Activated T-cell treated with anti-CD3 and anti-CD28 coated beads for 1 hour (primary cell): ENCODE measurements at places on chromosomes 5 and 9.

GRCh38 chr5:150570333-150570732, 62.4 kb downstream of the NDST1 start:
- no peak for DNase-seq

GRCh38 chr5:76794871-76795270, 24.0 kb upstream of the F2RL1 start:
- DNase-seq, result no peak

DNA sequence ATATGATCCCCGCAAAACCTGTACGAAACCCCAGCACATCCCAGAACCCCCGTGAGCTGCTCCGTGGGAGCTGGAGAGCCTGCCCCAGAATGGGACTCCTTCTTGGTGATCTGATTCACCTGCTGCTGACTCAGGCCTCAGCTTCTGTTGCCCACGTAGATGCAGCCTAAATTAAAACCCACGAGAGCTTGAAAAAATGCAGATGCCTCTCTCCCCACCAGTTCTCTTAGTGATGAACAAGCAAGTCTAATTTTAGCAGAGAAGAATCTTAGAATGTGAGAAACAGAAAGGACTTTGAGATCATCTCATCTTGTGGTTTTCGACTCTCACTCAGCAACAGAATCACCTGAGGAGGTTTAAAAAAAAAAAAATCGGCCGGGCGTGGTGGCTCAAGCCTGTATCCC, 57.6 kb downstream of the TMOD1 start:
- no peak for DNase-seq

GRCh38 chr5:137867664-137868063, at the start of gene MYOT:
MYOT (plus strand) TSS chr5:137867860; CDS start chr5:137870652, 2,792 bp downstream.
- DNase-seq, result no peak

GRCh38 chr9:91302831-91303230, 58.9 kb downstream of the AUH start:
- no peak for DNase-seq

DNA sequence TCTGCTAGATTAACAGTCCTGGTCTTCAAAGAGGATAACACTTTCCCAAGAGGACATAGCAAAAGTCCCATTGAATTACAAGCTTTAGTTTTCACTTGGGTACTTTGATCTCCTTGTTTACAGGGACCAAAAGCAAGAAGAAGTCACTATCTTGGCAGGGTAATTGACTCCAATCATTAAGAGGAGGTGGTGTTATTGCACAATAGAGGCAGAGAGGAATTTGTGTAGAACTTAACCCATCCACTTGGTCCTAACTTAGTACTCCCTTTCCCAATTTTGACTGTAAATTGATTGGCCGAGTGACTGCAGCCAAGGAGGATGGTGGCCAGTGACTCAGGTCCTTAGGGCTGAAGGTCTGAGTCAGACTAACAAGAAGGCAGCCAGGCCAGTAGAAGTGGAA, 9.3 kb upstream of the TRPC7 start:
- DNase-seq, result no peak

GRCh38 chr9:36399980-36400331, at the start of gene RNF38:
RNF38 (minus strand) TSS chr9:36400269; CDS start chr9:36400108, 161 bp downstream.
- peak; percentile 44 for DNase-seq

GRCh38 chr5:138706655-138707480, 46.4 kb upstream of the CTNNA1 start:
- no peak for DNase-seq

GRCh38 chr5:6649681-6650080, 16.4 kb downstream of the SRD5A1 start:
- no peak for DNase-seq

- no peak for DNase-seq
Measured at GRCh38 chr9:109488791-109489492, 9.2 kb downstream of the PTPN3 start.

- no peak for DNase-seq
Measured at GRCh38 chr5:11182441-11183080, 421.5 kb upstream of the DAP start.

- no peak for DNase-seq
Measured at GRCh38 chr9:37187292-37187691, 66.9 kb downstream of the ZCCHC7 start.

DNA sequence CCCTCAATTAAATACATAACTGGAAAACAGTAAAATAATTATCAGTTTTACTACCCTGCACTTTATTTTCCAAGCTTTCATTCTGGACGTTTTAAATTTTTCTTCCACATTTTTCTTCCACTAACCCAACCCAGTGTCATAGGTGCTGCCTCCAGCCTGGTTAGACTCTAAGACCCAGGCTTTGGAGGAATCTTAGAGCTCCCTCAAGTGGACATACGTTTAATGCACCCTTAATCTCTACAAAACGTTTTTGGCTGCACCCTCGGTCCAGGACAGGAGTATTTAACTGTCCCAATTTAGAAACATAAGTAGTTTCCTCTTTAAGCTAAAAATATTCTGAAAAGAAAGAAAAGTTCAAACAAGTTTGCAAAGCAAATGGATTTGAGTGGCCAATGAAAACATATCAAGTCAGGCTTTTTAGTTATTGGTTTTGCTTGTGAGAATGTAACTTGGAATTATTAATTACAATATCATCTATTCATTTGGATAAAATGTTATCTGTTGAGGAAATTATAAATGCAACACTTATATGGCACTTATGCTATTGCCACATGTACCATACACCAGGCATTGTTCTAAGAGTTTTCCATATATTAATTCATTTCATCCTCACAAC, 38.9 kb downstream of the CDH6 start:
- no peak for DNase-seq

DNA sequence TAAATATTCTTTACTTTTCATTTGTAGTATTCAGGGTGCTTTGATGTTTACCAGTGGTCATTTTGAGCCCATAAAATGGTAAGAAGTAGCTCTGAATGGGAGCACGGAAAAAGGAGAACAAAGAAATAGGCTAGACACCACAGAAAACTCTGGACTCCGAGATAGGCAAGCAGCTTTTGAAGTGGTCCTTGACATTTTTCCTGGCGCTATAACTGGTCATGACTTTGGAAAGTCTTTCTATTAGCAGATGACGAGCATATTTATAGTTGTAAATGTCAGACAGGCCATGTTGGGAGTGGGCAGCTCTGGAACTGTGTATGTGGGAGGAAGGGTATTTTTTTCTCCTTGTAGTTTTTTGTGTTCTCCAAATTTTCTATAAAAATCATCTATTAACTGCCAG, 126.1 kb upstream of the POC5 start:
- no peak for DNase-seq

DNA sequence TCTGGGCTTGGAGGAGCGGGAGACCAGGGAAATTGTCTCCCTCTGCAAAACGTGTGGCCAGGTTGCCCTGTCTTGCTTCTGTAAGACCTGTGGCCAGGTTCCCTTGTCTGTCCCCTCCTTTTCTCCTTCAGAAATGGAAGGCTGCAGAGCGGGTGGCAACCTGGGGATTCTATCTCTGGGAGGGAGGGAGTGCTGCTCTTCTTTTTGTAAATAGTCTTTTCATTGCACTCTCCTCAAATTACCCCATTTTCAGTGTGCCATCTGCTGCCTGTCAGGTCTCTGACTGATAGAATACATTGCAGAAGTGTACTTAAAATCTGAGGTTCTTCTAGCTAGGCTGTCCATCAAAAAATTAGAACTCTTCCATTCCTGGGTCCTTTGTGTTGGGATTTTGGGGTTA, 126.0 kb downstream of the GABRB2 start:
- no peak for DNase-seq

DNA sequence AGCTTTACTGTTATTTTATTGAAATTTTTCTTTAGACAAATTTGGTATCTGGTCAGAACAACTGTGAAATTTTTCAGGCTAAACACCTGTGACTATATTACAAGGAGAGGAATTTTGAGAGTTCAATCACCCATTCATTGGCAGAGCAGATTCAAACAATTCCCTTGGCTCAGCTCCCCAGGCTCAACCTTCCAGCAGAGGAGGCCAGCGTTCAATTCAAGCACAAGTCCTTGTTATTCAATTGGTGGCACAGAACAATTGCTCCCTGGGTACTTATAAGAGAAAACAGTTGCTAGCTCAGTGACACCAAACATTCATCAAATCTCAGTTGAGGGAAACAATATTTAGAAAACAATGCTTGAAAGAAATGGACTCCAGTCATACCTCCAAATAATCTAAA, 83.3 kb downstream of the SUSD1 start:
- no peak for DNase-seq

- DNase-seq, result no peak
Measured at GRCh38 chr9:35453786-35454185, 36.1 kb upstream of the RUSC2 start.
